ENCODE measurements at places on chromosomes 2 and 18.
A peak's percentile ranks its signal among the peaks of the same experiment; 100 is the strongest.

DNA sequence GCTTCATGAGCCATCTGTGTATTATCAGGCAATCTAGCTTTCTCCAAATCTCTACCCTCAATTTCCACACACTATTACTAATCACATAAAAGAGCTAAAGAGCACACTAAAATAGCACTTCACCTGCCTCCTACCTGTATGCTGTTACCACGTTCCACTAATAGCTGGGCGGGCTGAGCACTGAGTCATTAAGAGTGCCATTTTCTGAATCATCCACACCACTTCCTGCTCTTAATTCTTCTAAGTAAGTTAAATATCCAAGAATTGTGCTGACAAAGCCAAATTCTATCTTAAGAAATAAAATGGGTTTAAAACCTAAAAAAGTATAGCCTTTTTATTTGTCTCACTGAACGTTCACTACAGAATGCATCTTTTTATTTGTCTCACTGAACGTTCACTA is 35.7 kb downstream of the NOL10 start:
- no peak for DNase-seq

DNA sequence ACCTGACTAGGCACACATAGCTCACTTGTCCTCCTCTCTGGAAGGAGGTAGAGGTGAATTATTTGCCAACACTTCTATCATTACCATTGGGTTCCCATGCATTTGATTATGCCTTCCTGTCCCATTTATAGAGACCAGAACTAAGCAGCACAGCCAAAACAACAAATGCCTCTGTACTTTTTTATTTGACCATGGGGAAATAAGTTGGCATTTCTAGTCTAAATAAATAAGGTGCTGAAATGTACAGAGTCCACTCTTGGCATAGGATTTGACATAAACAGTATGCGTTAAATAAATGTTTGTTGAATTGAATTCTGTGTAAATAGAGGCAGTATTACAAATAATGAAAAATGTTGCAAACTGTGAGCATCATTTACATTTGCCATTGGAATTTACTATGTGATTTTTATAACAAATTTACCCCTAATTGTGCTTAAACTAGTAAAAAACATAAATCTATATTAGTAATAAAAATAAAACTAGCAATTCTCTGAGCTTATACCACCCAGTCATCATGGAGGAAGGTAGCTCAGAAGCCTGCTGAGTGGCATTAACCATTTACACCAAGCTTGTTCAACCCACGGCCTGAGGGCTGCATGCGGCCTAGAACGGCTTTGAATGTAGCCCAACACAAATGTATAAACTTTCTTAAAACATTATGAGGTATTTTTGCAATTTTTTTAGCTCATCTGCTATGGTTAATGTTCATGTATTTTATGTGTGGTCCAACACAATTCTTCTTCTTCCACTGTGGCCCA is 367.8 kb downstream of the FIGN start:
- no peak for DNase-seq

DNA sequence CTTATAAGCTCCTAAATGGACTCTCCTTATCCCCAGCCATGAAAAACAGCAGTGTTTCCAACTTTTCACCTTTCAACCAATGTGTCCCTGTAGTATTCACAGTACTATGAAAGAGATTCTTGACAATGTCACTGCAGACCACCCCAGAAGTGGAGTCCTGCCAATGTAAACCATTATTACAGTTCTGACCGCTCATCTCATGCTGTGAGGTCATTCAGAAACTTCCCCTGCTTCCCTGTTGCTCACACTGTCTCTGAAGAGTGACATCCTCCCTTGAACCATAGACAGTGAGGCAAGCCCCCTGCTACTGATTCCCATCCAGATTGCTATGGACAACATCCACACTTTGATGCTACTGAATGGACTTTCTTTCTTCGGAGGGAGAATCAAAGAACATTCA is 1523.7 kb upstream of the ACVR2A start:
- DNase-seq = no peak

- no peak for DNase-seq
Measured at GRCh38 chr2:11701206-11701605, 31.2 kb upstream of the NTSR2 start.

DNA sequence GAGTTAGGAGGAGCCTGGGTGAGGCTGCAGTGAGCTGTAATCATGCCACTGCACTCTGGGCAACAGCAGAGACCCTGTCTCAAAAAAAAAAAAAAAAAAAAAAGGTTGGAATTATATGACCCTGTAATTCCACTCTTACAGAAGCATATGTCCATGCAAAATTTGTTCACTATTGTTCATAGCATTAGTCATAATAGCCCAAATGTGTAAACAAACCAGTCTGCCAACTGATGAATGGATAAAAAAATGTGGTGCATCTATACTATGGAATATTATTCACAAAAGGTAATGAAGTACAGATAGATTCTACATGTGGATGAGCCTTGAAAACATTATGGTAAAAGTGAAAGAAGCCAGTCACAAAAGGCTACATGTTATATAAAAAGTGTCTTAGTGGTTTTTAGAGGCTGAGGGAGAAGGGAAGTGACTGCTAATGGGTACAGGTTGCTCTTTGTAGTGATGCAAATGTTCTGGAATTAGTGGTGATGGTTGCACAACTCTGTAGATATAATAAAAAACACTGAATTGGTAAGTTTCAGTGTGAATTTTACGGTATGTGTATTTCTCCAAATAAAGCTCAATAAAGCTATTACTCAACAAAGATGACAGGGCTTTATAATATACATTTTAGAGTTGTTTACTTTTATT is 9.4 kb downstream of the COA5 start:
- no peak for DNase-seq

- no peak for DNase-seq
Measured at GRCh38 chr18:63299837-63300745, 19.5 kb downstream of the BCL2 start.

DNA sequence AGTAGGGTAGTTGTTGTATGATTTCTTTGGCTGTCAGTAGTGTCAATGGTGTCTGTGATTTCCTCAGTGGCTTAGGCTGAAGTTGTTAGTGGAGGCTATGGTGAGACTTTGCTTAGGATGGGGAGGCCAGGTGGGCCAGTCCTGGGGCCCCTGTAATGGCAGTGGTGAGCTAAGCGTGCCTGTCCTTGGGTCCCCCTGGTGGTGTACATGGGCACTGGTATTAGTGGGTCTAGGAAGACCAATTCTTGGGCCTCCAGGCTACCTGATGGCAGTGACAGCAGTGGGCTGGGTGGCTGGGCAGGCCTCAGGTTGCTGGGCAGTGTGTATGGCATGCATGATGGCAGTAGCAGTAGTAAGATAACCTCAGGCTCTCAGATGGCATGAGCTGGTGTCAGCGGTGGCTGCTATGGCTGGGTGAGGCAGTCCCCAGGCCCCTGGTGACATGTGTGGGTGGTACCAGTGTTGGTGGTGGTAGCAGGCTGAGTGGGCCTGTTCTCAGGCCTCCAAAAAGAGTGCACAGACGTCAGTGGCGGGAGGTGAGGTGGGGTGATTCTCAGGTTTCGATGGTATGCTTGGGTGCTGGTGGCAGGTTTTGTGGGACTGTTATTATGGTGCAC is 103.2 kb downstream of the KLHL14 start:
- peak; percentile 2 for DNase-seq

DNA sequence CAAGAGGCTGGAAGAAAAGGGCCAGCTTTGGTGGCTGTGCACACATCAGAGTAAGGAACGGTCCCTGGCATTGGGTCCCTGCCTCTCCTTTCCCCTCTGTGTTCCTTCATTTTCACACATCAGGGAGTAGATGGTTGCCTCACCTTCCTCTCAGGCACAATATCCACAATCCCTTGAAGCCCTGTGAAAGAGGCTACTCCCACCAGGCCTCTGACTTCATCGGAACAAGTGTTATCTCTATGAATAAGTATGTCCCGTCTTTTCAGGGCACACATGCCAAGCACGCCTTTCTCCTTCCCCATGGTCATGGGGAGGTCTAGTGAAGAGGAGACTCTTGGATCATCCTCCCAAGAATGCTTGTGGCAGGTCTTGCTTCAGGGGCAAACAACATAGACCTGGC is 61.2 kb upstream of the LMAN1 start:
- DNase-seq = no peak

GRCh38 chr18:46283895-46284295 is 179.7 kb downstream of the HAUS1 start:
- DNase-seq = no peak

DNA sequence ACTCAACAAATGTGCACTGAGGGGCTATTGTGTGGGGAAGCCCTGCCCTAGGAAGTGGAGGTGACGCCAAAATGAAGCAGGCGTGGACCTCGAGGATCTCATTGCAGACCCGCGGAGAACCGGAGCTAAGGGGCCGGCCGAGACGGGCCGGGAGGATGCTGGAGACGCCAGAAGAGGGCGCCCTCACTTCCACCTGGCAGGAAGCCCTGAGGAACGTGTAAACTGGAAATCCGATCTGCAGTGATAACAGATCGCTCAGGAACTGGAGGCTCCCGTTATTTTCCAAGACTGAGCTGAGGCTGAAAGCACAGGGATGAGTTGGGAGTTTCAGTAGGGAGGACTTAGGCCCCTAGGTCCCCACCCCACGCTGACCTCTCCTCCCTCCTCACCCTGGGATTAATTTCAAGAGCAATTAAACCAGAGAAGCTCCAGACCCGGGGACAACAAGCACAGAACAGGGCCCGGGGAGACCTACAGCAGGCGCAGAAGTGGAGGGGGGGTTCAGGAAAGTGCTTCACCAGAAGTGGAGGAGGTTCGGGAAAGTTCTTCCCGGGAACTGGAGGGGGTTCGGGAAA is 7.7 kb upstream of the COL6A3 start:
- DNase-seq = peak; percentile 75

DNA sequence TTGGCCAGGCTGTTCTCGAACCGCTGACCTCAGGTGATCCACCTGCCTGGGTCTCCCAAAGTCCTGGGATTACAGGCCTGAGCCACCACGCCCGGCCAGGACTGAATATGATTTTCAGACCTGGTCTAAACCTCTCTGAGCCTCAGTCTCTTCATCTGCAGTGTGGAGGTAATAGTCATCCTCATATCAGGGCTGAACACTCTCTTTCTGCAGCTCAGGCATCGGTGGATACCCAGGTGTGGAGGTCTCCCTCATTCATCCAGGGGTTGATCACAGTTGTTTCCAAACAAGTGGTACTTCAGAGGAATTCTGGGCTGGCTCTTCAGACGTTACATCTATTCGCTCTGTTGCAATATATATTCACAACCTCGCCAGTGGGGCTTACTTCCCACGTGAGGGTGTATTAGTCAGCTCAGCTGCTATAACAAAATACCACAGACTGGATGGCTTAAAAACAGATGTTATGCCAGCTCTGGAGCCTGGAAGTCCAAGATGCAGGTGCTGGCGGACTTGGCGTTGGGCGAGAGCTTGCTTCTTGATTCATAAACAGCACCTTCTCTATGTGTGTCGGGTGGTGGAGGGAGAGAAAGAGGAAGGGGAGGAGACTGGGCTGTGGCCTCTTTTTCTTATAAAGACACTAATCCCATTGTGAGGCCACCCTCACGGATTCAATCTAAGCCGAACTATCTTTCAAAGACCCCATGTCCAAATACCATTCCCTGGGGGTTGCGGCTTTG is 2.9 kb upstream of the MBP start:
- no peak for DNase-seq

GRCh38 chr2:209189893-209190292 is 234.0 kb upstream of the MAP2 start:
- no peak for DNase-seq

DNA sequence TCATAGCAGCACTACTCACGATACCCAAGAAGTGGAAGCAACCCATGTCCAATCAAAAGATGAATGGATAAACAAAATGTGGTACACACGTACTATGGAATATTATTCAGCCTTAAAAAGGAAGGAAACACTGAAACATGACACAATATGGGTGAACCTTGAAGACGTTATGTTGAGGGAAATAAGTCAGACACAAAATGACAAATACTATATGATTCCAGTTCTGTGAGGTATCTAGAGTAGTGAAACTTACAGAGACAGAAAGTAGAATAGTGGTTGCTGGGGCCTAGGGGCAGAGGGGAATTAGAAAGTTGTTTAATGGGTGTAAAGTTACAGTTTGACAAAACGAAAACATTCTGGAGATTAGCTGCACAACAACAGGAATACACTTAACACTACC is 24.7 kb downstream of the TLK1 start:
- no peak for DNase-seq

GRCh38 chr18:52546686-52547346 is 206.8 kb downstream of the DCC start:
- no peak for DNase-seq
